Ascending aorta (tissue), 2 donors: ENCODE measurements at places on chromosomes 2 and 18.

DNA sequence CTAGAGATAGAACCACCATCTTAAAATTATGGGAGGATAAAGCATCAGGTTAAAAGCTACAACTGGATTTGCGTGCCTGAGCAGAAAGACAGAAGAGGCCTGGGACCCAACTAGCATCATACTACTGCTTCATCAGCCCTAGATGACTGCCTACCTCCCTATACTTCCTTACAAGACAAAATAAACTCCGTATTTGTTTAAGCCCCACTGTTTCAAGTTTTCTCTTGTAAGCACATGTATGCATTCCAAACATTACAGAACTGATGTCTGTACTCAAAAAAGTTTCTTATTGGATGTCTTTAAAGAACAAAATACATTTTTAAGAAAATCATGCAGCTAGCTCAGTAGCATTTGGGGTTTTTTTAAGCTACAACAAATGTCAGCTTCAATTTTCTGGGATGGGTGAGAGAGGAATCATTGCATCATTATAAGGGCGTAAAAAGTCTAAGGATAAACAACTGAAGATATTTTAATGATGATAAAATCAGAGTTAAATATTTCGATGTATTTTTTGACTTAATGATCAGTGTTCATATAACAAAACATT lies 213.1 kb downstream of the EXOC6B start:
- H3K4me3 ChIP-seq = no peak overlapping the region
- DNase-seq = no peak
- no peak overlapping the region for H3K27ac ChIP-seq
- H3K4me1 ChIP-seq = no peaks in the 10 kb centered on the region
- no peaks in the 10 kb centered on the region for H3K36me3 ChIP-seq
- H3K27me3 ChIP-seq = no peaks in the 10 kb centered on the region

- no peaks in the 10 kb centered on the region for H3K27me3 ChIP-seq
- H3K4me1 ChIP-seq = no peaks in the 10 kb centered on the region
- H3K4me3 ChIP-seq = no peak overlapping the region
- DNase-seq = no peak
- no peak overlapping the region for H3K27ac ChIP-seq
These were observed 112.9 kb upstream of the ATP8B1 start for GRCh38 chr18:57915865-57916582.

DNA sequence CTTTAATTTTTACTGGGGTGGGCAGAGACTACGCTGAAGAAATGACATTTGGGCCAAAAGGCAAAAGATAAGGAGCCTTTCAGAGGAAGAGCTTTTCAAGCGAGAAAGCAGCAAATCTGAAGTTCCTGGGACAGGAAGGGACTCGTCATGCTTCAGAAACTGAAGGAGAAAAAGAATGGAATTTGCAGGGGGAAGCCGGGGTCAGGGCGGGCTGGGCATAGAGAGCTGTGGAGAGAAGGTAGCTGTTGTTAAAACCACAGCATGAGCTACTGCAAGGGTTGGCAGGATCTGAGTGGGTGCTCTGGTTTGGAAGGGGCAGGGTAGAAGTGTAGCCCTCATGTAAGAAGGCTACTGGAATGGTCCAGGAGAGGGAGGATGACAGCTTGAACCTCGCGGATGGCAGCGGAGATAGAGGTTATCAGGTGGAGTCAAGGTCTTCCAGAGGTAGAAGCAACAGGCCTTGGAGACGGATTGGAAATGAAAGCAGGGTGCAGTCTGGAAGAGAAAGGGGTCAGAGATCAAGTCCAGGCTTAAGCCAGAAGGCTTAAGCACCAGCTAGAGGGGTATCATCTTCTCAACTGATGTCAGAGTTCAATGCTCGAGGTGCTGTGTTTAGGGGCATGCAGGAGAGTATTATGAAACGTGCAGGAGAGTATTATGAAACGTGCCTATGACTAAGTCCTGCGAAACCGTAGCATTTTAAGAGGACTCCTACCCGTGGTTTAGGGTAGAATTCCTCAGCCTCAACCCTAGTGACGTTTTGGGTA lies 18.9 kb downstream of the ATP8B1 start:
- DNase-seq = peak; percentile 61
- H3K4me1 ChIP-seq = peaks cover 21% of the 10 kb centered on the region
- no peaks in the 10 kb centered on the region for H3K36me3 ChIP-seq
- H3K27ac ChIP-seq = peak overlapping the region; percentile 80

- DNase-seq = no peak
- no peak overlapping the region for H3K27ac ChIP-seq
- H3K4me1 ChIP-seq = no peaks in the 10 kb centered on the region
- H3K36me3 ChIP-seq = no peaks in the 10 kb centered on the region
- H3K4me3 ChIP-seq = no peak overlapping the region
- H3K27me3 ChIP-seq = no peaks in the 10 kb centered on the region
These were observed 1601.1 kb downstream of the SUCLG1 start for GRCh38 chr2:82857967-82858366.

DNA sequence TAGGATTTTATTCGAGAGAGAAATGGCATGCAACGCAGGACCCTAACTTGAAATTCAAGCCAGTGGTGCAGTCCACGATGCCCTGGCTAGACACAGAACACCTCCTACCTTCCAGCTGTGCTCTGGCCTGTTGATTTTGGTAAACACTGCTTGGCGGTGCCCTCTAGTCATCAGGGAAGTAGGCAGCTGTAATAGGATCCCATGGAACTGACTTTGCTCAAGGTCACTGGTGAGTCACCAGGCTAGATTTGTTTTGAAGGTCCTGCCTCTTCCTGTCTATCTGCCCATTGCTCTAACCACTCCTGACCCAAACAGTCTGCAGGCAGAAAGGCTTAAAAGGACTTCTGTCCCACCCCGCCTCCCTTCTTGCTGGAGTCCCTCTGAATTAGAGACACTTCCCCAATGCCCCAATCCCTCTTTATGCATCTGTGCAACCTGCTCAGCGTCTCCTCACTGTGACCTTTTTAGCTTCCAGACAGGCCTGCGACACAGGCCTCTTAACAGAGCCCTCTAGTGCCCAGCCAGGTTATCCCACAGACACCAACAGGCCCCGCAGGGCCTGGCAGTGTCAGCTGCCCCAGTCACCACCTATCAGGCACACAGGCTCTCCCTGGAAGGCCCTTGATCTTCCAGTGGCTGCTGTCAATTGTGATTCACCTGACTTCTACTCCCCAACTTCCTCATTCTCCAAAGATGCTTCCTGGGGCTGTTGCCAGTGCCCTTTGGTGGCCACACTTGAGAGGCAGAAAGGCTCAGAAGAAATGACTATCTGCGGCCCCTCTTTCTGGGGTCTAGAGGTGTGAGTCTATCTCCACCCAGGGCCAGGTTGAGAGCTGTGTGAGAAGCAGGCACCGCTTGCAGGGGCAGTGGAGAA lies 5.2 kb downstream of the TMEM127 start:
- H3K27me3 ChIP-seq = no peaks in the 10 kb centered on the region
- no peak overlapping the region for H3K4me3 ChIP-seq
- H3K27ac ChIP-seq = peak overlapping the region; percentile 82
- peak; percentile 52 for DNase-seq
- H3K36me3 ChIP-seq = peaks cover 5% of the 10 kb centered on the region

DNA sequence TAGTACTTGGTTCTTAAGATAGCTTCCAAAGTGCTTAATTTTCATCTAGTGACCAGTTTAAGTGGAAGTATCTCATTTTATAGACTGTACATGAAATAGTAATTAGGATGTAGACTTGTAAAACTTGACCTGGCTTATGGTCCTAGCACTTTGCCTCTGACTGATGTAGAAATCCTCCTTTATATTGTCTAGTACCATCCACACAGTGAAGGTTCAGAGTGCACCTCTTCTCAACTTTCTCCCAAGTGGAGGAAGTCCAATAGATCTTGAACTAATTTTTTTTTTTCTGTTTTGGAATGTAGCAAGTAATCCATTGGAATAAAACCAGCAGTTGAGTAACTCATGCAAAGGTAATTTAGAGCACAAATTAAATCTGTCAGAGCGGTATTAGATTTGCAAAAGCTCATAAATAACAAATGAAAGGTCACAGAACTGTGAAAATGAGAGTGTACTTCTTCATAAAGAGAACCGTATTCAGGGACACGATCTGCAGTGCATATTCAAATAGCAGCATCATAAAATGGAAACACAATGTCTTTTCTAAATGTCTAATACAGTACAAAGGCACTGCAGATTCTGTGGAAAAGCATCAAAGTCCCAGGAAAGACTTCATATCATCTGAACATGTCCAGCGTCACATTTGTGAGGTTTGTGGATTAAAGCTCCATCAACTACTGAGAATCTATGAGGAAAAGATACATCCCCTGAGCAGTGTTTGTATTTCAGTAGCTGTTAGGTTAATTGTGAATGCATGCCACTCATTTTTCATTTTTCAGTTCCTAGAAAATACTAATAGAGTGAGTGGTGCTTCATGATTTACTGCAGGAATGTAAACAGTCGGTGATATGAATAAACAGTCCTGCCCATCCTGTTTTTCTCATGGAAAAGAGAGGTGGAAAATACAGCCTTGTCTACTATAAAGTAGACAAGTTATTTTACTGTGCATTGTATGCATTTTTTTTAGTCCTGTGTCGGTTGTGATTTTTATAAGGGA lies 100.7 kb downstream of the LYPD6 start:
- no peak overlapping the region for H3K4me3 ChIP-seq
- H3K4me1 ChIP-seq = no peaks in the 10 kb centered on the region
- no peaks in the 10 kb centered on the region for H3K27me3 ChIP-seq

DNA sequence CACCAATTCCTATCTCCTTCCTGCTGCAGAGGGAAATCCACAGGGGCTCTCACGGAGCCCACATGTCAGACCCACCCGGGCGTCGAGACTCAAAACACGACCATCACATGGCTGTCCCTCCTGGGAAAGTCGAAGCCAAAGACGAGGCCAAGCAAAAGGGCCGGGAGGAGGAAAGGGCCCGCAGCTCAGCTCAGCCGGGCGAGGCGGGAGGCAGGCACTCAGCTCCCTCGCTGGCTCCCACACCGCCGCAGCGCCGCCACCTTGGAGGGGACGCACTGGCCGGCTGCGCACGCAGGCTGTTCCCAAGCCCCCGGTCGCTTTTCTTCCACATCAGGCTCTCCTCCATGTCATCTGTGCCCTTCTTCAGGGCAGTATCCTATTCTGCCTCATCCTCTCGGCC lies 130.4 kb downstream of the L3MBTL4 start:
- no peak overlapping the region for H3K27ac ChIP-seq
- no peak for DNase-seq
- no peaks in the 10 kb centered on the region for H3K36me3 ChIP-seq
- H3K27me3 ChIP-seq = no peaks in the 10 kb centered on the region

GRCh38 chr2:52934323-52934898 lies 833.2 kb upstream of the CHAC2 start:
- no peak overlapping the region for H3K4me3 ChIP-seq
- no peak overlapping the region for H3K27ac ChIP-seq
- no peaks in the 10 kb centered on the region for H3K27me3 ChIP-seq
- H3K36me3 ChIP-seq = no peaks in the 10 kb centered on the region
- peaks cover 2% of the 10 kb centered on the region for H3K4me1 ChIP-seq

DNA sequence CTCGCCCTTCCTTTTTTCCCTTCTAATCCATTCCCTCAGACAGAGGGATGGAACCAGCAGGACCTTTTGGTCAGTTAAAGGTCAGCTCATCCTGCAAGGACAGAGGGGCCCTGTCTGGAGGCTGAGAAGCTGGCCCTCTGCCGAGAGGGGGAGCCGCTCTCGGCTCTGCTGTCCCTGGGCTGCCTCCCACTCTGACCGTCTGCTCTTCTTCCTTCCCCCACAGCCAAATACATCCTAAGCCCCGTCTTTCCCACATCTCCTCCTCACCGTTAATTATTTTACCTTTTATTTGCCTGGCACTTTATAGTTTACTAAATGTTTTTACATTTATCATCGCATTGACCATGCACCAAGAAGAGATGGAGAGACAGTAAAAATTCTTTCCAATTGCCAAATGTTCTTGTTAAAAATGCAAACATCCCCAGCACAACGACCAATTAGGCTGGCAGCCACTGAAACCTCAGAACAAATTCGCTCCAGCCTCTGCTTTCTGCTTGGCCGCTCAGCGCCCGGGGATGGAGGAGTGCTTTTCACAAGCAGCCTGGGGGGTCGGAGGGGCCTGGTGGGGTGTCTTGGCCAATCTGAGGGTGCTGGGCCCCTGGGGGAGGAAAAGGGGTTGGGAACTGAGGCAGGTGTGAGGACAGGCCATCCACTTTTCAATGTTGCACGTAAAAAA lies 123.7 kb downstream of the TNS1 start:
- H3K4me1 ChIP-seq = peaks cover 53% of the 10 kb centered on the region
- H3K4me3 ChIP-seq = no peak overlapping the region
- DNase-seq = no peak

GRCh38 chr18:24486684-24487083 lies 26.2 kb downstream of the HRH4 start:
- H3K36me3 ChIP-seq = no peaks in the 10 kb centered on the region
- no peak overlapping the region for H3K27ac ChIP-seq
- no peaks in the 10 kb centered on the region for H3K27me3 ChIP-seq
- no peaks in the 10 kb centered on the region for H3K4me1 ChIP-seq
- no peak for DNase-seq

DNA sequence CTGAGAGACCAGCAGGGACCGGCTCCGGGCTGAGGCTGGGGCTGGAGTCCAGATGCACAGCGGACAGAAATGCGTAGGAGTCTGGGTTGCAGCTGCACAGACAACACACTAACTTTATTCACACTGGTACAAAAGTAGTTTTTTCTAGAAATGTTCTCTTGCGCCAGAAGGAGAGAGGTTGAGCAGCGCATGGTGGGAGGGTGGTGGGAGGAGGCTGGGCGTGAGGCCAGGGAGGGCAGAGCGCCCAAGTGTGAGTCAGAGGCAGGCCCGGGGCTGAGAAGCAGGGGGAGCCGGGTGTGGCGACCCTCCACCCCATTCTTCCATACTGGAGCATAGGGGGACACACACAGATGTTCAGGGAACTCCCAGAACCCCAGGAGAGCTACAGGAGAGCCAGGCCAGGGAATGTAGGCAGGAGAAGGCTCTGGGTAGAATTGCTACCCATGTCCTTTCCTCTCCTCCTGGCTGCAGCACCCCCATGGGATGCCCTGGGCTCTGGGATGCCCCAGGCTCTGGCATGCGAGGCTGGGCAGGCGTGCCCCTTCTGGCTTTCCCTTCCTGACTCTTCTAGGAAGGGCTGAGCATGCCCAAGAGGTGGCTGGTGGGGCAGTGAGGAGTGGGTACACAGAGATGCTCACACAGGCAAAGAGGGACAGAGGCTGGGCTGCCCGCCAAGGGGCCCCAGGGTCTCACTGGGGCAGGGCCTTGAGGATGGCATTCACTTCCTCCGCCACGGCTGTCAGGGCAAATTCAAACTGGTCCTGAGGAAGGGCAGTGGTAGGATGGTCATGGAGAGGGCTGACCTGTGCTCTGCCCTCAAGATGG lies 10.6 kb downstream of the DNAJB2 start:
- H3K4me3 ChIP-seq = peak overlapping the region; percentile 33
- H3K27ac ChIP-seq = peak overlapping the region; percentile 69
- H3K36me3 ChIP-seq = peaks cover 9% of the 10 kb centered on the region
- peaks cover 5% of the 10 kb centered on the region for H3K4me1 ChIP-seq
- no peaks in the 10 kb centered on the region for H3K27me3 ChIP-seq

DNA sequence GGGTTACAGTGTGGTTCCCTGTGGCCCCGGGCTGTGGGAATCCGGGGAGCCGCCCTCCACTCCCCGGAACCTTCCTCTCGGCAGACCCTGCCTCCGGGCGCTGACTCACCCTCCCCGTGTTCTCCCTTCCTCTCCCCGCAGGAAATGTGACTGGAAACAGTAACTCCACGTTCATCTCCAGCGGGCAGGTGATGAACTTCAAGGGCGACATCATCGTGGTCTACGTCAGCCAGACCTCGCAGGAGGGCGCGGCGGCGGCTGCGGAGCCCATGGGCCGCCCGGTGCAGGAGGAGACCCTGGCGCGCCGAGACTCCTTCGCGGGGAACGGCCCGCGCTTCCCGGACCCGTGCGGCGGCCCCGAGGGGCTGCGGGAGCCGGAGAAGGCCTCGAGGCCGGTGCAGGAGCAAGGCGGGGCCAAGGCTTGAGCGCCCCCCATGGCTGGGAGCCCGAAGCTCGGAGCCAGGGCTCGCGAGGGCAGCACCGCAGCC lies 59.5 kb downstream of the TNFRSF11A start:
- H3K4me1 ChIP-seq = no peaks in the 10 kb centered on the region
- H3K27me3 ChIP-seq = no peaks in the 10 kb centered on the region
- no peaks in the 10 kb centered on the region for H3K36me3 ChIP-seq
- DNase-seq = no peak
